ENCODE measurements at places on chromosomes 3 and 15.

DNA sequence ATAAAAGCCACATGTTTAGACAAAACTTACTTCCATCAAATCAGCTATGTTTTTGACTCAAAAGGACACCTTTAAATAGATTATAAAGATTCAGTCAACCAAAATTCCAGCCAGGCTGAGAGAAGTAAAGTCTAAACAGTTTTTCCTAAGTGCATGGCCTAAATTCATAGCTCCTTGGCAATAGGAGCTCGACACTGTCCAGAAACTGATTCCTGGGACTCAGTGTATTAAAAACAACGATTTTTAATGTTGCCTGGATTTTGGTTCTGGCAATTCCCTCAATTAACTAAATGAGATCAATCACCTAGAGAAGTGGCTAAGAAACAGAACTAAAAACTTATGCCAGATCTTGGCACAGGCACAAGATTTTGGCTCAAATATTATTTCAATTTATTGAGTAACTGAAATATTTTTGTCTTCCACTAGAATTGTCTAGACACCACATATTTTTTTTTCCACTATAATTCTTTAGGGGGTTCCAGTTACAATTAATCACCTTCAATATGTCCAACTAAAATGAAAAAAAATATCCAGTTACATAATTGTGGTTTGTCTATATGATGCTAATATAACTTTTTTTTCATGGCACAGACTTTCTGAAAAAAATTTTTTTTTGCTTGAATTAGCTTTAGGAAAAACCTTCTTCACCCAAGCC, 135.9 kb downstream of the TFDP2 start:
- no peaks in the 10 kb centered on the region for H3K4me1 ChIP-seq
- no peaks in the 10 kb centered on the region for H3K27me3 ChIP-seq
- no peak for DNase-seq
- H3K36me3 ChIP-seq, result peaks cover 3% of the 10 kb centered on the region
- H3K27ac ChIP-seq, result no peak overlapping the region

DNA sequence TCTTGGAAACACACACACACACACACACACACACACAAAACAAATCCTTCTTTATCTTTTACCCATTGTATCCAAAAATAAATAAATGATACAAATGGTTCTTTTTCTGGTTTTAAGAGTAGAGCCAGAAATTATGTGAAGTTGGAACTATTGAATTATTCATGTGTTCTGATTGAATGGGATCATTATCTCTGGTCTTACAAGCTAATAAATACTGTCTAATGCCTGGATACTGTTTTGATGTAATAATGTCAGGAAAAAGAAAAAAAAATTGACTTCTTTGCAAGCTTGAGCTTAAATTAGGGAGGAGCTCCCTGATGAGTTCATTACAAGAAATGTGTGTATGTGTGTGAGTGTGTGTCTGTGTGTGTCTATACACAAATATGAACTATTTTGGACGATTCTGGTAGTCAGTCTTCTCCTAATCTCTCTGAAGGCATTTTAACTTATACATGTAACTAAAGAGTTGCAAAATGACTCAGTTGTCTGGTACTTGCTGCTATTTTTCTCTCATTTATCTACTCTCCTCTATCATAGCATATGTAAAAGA, 507.2 kb upstream of the AGTR1 start:
- no peaks in the 10 kb centered on the region for H3K36me3 ChIP-seq
- no peaks in the 10 kb centered on the region for H3K27me3 ChIP-seq
- no peaks in the 10 kb centered on the region for H3K4me1 ChIP-seq
- no peak overlapping the region for H3K4me3 ChIP-seq

- no peaks in the 10 kb centered on the region for H3K36me3 ChIP-seq
- H3K4me1 ChIP-seq, result no peaks in the 10 kb centered on the region
- no peak for DNase-seq
- H3K27ac ChIP-seq, result no peak overlapping the region
- H3K4me3 ChIP-seq, result no peak overlapping the region
Measured at GRCh38 chr3:51879937-51880336, 4.5 kb upstream of the IQCF5 start.

DNA sequence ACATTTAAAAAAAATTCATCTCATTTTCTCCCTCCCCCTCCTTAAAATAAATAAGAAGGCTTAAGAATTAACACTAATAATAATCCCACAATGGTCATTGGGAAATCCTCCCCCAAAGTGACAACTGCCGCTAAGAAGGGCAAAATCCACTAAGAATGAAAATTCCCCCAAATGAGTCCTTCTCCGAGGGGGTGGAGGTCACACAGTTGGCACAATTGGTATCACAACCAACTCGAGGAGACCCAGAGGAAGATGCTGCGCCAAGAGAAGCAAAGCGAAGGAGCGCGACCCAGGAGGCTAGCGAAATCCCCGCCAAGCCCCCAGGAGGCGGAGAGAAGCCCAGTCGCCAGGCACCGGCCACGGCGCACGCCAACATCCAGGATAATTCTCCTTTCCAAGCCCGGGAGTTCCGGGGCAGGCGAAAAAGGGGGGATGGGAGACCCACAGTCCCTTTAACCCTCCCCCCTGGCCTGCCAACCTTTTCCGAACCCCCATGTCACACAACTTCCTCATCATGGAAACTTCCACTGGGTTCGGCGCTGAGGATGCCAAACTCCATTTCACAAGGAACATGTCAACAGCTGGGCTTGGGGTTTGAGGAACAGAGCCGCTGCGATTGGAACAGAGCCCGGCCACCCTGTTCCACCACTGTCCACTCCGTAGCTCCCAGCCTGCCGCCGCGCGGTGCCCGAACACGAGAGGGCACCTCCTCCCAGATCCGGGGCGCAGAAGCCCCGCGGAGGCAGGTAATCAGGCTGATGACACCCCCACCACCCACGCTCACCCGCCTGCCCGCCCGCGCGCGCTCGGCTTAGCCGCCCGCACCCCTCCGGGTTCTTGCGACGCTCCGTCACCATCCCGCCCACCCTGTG, 668 bp downstream of the THRB start:
- peaks cover 56% of the 10 kb centered on the region for H3K27me3 ChIP-seq
- peak; percentile 26 for DNase-seq
- peaks cover 2% of the 10 kb centered on the region for H3K4me1 ChIP-seq
- no peak overlapping the region for H3K4me3 ChIP-seq
- H3K36me3 ChIP-seq, result peaks cover 1% of the 10 kb centered on the region

GRCh38 chr3:188752850-188753249, 418.9 kb upstream of the TPRG1 start:
- DNase-seq, result no peak
- no peak overlapping the region for H3K27ac ChIP-seq
- H3K27me3 ChIP-seq, result no peaks in the 10 kb centered on the region
- H3K4me3 ChIP-seq, result no peak overlapping the region
- peaks cover 6% of the 10 kb centered on the region for H3K4me1 ChIP-seq

DNA sequence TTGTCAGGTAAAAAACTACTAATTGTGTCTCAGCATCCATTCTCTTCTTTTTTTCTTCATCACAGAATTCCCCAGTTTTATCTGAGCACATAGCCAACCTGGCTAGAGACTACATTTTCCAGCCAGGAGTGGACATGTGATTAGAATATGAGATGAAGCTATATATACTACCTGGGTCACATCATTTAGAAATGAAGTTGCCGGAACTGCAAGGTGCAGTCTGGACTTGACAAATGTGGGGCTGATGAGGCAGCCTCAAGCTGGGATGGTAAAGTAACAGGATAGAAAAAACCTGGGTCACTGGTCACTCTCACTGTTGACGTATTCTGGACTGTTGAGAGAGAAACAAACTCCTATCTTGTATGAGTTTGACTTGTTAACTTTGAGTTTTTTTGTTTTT, 99.6 kb downstream of the STRIT1 start:
- no peaks in the 10 kb centered on the region for H3K27me3 ChIP-seq
- H3K4me1 ChIP-seq, result no peaks in the 10 kb centered on the region
- H3K27ac ChIP-seq, result no peak overlapping the region
- no peak overlapping the region for H3K4me3 ChIP-seq
